ENCODE measurements at places on chromosomes 1 and 21.
A peak's percentile ranks its signal among the peaks of the same experiment; 100 is the strongest.

GRCh38 chr1:101235696-101236515 lies 913 bp upstream of the S1PR1 start:
- DNase-seq = peak; percentile 29

DNA sequence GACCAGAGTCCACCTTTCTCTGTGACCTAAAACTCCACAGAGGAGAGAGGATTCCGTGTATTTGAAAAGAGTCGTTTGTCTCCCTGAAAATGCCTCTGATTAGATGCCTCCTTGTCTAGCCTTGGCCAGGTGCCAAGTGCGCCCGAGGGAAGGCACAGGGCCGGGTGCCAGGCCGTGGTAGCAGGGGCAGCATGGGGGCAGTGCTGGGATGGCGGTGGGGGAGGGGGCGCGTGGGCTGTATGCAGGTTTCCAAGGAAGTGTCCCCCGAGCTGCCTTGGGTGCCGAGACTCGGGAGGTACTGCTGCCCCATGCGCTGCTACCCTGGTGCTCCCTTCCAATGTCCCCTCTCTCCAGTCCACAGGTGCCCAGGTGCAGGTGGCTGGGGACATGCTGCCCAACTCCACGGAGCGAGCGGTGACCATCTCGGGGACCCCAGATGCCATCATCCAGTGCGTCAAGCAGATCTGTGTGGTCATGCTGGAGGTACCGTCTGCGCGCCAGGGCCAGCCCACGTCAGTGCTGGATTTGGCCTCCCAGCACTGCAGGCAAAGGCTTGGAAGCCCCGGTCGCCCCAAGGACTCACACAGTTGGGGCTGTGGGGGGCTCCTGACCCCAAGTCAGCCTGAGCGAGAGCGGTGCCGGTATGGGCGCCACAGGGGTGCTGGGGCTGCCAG lies 70.9 kb upstream of the COL6A1 start:
- DNase-seq = no peak

GRCh38 chr1:46401964-46402626 lies 8.0 kb downstream of the FAAH start:
- peak; percentile 86 for DNase-seq

- peak; percentile 40 for DNase-seq
Measured at GRCh38 chr1:235513495-235514366, 9.5 kb upstream of the B3GALNT2 start.

GRCh38 chr1:228546541-228547463 lies 59.6 kb downstream of the RNF187 start:
- DNase-seq = no peak

DNA sequence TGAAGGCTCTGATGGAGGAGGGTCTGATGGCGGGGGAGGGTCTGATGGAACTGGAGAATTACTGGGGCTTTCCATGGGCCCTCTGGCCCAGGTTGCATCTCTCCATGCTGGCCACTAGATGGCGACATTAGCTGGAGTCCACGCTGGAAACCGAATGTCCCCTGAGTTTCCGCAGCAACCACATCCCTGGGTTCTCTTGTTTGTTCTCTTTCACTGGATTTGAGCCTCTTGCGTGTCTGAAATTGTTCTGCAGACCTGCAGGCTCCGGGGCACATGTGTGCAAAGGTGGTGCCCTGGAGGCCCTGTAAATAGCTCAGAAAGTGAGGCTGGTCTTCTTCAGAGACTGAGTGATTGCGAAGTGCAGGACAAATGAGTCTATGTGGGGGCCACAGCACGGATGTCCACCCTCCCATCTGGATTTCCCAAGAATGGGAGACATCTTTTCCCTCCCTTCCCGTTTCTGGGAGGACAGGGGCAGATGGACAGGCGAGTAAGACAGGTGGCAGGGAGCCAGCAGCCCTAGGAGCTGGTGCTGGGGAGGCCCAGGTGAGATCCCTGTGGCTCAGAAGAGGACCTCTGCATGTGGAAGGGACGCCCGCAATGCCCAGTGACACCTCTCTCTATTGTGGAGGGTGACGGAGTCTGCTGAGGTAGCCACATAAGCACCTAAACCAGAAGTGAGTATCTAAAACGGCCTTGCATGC lies 73.2 kb upstream of the ABCG1 start:
- peak; percentile 65 for DNase-seq

DNA sequence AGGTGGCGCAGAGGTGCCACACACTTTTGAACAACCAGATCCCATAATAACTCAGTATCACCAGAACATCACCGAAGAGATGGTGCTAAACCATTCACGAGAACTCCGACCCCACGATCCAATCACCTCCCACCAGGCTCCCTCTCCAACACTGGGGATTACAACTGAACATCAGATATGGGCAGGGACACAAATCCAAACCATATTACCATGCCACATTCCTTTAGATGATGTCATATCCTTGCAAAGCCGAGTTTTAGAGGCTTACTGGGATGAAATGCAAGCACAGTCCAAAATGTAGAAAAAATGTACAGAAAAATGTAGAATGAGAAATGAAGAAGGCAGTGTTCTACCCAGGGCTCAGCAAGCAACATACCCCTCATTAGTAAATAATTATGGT lies 64.7 kb downstream of the SGIP1 start:
- DNase-seq = no peak

- DNase-seq = no peak
Measured at GRCh38 chr1:22747021-22747734, 36.5 kb downstream of the EPHB2 start.

- no peak for DNase-seq
Measured at GRCh38 chr1:183277821-183278738, 92.0 kb downstream of the LAMC2 start.

Data from mucosa of gallbladder (tissue), 1 donor.